ENCODE measurements at places on chromosomes 2 and 18. TPM values are rescaled to one million over a fixed set of nuclear protein-coding genes. Genes with fewer than 3 reads are reported as not detected.

The TMEM163 gene
- 2.2 TPM for total RNA-seq

The ITSN2 gene
- 47.9 TPM for total RNA-seq

The CFAP65 gene
- under 0.01 TPM for total RNA-seq

The CCNT2 gene
- total RNA-seq: 23.9 TPM

The MAL gene
- total RNA-seq: not detected

The TNP1 gene
- not detected for total RNA-seq

The KCNJ3 gene
- not detected for total RNA-seq

The ITGB6 gene
- 0.07 TPM for total RNA-seq

The PTPN4 gene
- 43.3 TPM for total RNA-seq

The TTC21B gene
- total RNA-seq: 24.2 TPM

The DCDC2C gene
- total RNA-seq: not detected

The C2orf66 gene
- 0.07 TPM for total RNA-seq

The PUS10 gene
- total RNA-seq: 7.5 TPM

The CDKL4 gene
- total RNA-seq: 0.59 TPM

The SAG gene
- total RNA-seq: not detected

The BCS1L gene
- total RNA-seq: 57.8 TPM

The PRKAG3 gene
- not detected for total RNA-seq

The UBXN2A gene
- total RNA-seq: 11.7 TPM

The SOX11 gene
- not detected for total RNA-seq

The NYAP2 gene
- not detected for total RNA-seq

The UGT1A3 gene
- not detected for total RNA-seq

The EMILIN1 gene
- total RNA-seq: 13.8 TPM

The TSHZ1 gene
- total RNA-seq: 3.7 TPM

The ST6GAL2 gene
- not detected for total RNA-seq

The FHOD3 gene
- total RNA-seq: 0.07 TPM

The PID1 gene
- total RNA-seq: not detected

The FLACC1 gene
- total RNA-seq: 0.56 TPM

The MPP4 gene
- 9.0 TPM for total RNA-seq
